KG1 (cell line): ENCODE measurements at places on chromosomes 2 and 18.

DNA sequence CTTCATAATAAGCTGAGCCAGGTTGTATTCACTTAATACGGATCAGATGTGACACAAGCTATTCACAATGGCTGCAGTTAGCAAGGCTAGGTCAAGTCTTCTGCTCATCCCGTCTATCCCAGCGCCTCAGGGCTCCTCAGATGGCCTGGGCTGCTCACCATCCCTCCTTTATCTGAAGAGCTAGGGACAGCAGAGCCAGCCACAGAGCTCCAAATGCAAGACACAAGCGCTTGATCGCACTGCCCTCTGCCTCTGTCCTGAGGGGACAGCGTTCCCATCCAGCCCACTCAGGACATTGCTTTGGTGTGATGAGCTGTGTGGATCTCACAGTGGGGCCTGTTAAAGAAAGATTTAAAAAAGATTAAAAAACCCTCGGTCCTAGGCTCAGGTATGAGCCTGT, 254.4 kb upstream of the HS6ST1 start:
- no peak for DNase-seq

GRCh38 chr2:163717515-163717914, 18.3 kb downstream of the FIGN start:
- no peak for DNase-seq

GRCh38 chr2:202157211-202157990, 81.0 kb downstream of the SUMO1 start:
- no peak for DNase-seq

GRCh38 chr2:79960519-79960918, 344.0 kb downstream of the LRRTM1 start:
- no peak for DNase-seq

- no peak for DNase-seq
Measured at GRCh38 chr2:100060875-100061274, 81.5 kb downstream of the AFF3 start.

DNA sequence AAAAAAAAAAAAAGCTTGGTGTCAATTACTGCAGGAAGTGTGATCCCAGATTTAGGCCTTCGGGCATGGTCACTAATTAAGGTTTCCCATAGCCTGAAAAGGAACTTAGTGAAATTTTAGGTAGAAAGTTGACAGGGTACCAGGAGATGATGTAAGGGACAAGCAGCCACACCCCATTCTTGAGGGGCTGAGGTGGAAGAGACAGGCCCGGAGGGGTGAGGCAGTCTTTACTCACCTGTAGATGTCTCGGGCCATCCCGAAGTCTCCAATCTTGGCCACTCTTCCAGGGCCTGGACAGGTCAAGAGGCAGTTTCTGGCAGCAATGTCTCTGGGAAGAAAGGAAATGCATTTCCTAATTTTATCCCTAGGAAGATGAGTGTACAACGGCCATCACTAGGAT, 94.3 kb downstream of the CLIP4 start:
- DNase-seq, result no peak

DNA sequence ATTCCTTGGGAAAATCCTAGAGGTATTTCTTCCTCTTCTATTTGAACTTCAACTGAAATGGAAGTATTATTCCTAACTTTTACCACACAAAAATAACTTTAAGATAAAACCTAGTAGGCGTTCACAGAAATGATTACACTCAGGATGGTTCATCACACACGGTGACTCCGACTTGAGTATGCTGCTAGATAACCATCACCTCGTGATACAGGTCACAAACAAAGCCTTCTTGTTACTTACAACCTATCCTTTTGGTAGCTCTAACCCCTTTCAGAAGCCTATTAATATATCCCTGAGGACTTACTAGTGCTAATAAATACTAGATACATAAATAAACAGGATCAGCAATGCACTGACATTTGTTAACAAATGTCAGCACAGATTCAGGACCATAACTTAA, 101.0 kb upstream of the DNER start:
- no peak for DNase-seq

DNA sequence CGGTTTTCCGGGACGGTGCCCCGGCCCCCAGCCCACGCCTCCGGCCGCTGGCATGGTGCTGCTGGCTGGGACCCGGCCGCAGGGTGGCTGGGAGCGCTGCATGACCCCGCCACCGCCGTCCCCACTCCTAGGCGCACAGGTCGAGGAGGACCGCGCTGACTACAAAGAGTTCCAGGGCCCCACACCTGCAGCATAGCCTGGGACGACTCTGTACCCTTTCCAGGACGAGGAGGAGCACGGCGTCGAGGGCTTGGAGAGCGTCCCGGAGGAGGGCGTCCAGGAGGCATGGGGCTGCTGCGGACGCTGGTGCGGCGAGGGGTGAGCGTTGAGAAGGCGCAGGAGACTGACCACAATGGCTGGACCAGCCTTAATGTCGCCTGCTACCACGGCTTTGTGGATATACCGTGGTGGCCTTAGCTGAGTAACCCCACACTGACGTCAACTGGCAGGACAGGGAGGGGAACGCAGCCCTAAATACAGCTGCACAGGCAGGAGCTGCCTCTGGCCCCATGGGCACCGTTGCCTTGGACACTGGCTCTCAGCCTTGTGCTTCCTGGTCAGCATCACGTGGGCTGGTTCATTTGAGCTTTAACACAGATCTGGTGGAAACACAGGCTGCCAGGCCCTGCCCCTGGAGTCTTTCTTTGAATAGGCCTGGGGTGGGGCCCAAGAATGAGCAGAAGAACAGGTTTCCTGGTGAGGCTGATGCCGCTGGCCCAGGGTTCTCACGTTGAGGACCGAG, 40.9 kb upstream of the TRIM43B start:
- DNase-seq, result no peak
